ENCODE measurements at places on chromosomes 12 and 14. TPM values are rescaled to one million over a fixed set of nuclear protein-coding genes. Genes with fewer than 3 reads are reported as not detected.

The GPR68 gene
- total RNA-seq: 16.7 TPM

The CLEC2A gene
- not detected for total RNA-seq

- DNase-seq: no peak
These were observed 11.4 kb upstream of the ORAI1 start for GRCh38 chr12:121614872-121615467.

DNA sequence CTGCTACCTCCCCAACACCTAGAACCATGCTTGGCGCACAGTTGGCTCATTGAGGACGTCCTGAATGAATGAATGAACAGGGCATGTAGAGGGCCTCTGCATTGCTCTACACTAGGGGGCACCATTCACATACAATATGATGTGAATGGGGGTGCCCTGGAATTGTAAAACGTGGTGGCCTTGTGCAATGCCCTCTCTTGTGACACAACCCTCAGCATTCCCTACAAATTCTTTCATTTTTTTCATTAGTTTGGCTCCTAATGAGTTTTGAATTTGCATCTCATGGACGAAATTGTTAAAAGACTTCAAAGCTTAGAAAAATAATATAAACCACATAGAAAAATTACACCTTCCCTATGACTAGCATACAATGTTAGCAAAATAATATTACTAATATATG lies 2.3 kb upstream of the DIO2 start:
- peak; percentile 44 for DNase-seq

DNA sequence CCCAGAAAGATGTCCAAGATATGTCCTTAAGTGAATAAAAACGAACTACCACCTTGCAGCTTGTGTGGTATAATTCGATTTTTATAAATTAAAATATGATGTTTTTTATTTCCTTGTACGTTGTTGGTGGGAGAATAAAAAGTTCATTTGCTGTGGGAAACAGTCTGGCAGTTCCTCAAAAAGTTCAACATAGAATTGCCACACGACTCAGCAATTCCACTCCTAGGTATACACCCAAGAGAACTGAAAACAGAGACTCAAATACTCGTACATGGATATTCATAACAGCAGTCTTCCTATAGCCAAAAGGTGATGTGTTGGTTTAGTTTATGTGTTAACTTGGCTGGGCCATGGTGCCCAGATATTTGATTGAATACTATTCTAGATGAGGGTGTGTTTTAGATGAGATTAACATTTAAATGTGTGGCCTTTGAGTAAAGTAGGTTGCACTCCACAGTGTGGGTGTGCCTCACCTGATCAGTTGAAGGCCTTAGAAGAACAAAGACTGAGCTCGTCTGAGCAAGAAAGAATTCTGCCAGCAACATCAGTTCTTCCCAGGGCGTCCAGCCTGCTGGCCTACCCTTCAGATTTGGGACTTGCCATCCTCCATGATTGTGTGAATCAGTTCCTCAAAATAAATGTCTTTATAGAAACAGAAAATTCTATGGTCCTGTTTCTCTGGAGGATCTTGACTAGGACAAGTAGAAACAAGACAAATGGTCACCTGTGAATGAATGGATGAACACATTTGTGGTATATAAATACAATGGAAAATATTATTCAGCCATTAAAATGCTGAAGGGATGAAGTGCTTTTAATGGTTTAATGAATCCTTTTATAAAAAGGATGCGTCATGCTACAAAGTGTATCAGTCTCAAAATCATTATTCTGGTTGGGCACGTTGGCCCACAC lies 5.1 kb upstream of the DENR start:
- DNase-seq: no peak

- DNase-seq: no peak
These were observed 44.5 kb downstream of the GTF2A1 start for GRCh38 chr14:81176241-81176640.

- DNase-seq: no peak
These were observed 4.0 kb downstream of the ACVRL1 start for GRCh38 chr12:51911307-51911706.

- DNase-seq: no peak
These were observed 25.5 kb upstream of the RASSF8 start for GRCh38 chr12:25932971-25933370.

DNA sequence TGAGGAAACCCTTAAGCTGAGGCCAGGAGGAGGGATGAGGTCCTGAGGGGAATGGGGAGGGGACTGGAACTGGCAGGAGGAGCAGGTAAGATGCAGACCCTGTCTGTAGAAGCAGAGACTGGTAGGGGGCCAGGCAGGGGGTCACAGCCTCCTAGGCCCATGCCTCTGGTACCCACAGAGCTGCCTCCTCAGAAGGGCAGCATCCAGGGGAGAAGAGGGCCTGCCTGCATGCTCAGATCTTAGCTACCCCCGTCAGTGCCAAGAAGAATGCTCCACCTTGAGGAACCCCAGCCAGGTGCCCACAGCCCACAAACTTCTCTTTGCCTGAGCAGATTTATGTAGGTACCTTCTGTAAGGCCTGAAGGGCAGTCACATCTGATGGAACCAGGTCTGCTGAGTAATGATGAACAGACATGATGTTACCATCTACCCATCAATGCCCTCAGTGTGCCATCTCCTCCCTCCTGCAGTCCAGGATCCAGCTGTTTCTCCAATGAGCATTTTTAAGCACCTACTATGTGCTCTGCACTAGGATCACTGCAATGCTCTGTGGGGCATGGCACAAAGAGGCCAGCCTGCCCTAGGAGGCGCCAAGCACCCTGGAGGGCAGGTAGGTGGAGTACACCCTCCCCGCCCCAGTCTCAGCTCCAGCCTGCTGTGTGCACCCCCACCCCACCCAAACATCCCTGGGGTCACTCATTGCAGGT lies 24.8 kb upstream of the ZFP36L1 start:
- no peak for DNase-seq

- DNase-seq: no peak
These were observed 273.1 kb upstream of the NOVA1 start for GRCh38 chr14:26870722-26871617.

Data from RPMI7951 (cell line).